ENCODE measurements at places on chromosomes 5 and 9.

GRCh38 chr9:129109537-129109903, 1.1 kb downstream of the CRAT start:
- DNase-seq: no peak

DNA sequence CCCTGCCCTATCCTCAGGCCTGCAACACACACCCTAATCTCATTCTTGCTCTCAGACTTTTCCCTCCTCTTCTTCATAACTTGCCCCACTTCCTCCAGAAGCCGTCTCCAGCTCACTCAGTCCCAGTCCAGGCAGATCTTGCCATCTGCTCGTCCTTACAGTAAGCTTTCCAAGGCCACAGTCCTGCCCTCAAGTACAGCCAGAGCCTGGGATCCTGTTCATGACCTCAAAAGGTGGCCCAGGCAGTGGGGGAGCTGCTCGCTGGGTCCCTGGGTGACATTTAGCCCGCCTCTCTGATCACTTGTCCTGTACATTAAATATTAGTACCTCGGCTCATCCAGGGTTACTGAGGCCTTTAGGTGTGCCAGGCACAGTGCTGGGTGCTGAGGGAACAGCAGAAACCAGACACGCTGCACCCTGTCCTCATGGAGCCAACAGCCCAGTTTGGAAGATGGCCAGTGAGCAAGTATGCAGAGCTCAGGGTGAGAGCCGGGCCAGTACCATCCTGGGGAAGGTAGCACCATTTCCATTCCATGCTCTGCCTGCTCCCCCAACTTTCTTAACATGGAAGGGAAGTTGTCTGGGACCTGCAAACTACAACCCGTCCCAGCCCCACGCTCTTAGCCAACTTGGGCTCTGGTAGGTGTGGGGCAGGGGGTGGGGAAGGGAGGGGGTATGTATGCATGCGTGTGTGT, 100.4 kb downstream of the C5orf15 start:
- DNase-seq: no peak

GRCh38 chr9:98994172-98995058, 50.7 kb downstream of the COL15A1 start:
- no peak for DNase-seq

DNA sequence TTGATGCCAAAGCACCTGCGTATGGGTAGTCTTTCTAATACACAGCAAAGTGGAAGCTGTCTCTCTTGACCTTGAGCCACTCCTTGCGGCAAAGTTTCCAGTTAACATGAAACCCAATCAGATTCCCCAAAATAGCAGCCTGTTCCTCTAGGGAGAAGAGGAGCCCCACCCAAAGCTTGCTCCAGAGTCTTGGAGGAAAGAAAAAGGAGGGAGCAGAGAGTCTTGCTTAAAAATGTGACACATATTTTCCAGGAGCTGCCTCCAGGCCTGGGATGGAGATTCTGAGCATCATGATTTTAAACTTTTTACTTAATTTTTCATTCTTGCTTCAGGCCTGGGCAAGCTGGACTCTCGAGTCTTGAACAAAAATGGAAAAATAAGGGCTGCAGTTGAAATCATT, 223.5 kb upstream of the TNC start:
- DNase-seq: no peak

DNA sequence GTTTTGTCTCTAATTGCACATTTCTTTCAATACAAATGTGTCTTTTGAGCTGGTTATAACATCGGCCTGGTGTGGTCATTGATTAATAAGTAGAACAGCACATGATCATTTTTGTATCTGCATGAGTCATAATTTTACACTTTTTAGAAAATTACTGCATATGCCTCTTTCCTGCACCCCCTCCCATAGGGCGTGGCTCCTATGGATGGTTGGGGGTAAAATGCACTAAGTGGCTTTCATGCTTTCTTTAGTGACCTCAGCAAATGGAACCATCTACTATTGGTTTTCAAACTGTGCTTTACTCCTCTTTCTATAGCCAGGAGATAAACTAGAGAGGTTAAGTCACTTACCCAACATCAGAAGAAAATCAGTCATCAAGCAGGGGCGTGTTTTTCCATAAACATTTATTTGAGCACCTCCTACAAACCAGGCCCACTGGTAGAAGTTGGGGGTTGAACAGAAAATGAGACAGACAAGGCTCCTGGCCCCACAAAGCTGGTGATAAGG, 3.8 kb downstream of the ANXA6 start:
- no peak for DNase-seq

- no peak for DNase-seq
These were observed 54.5 kb downstream of the GABBR2 start for GRCh38 chr9:98654247-98654646.

DNA sequence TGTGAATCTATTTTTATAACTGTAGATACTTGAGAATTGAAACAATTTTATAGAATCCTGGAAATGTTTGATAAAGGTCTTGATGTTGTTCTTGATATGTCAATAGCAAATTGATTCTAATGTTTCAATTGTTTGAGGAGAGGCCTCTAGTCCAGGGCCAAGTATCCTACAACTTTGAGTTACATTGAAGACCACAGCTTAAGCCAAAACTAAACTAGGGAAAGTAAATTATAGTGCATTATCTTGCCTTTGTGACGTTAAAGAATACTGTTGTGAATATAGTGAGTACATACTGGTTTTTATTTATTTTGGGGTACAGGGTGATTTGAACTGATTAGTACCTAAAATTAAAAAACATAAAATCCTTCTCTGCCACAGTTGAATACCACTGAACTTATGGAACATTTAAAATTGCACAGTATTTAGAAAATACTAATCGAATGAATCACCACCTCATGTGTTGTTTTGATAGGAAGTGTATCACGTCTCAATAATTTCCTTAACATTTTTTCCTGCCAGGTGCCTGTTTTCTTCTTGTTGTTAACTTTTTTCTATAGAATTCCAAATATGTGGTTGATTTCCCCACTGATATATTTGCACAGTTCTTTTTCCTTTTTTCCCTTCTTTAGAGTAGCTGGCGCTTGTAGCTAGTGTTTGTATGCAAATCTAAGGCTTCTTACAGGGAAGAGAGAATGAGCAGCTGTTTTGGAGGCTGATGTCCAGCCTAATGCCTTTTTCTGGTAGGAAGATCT, 12.5 kb downstream of the ARHGEF28 start:
- no peak for DNase-seq

- no peak for DNase-seq
These were observed 2.2 kb downstream of the BTNL3 start for GRCh38 chr5:180990882-180991242.

GRCh38 chr5:141559461-141559860, 59.3 kb downstream of the DIAPH1 start:
- no peak for DNase-seq

DNA sequence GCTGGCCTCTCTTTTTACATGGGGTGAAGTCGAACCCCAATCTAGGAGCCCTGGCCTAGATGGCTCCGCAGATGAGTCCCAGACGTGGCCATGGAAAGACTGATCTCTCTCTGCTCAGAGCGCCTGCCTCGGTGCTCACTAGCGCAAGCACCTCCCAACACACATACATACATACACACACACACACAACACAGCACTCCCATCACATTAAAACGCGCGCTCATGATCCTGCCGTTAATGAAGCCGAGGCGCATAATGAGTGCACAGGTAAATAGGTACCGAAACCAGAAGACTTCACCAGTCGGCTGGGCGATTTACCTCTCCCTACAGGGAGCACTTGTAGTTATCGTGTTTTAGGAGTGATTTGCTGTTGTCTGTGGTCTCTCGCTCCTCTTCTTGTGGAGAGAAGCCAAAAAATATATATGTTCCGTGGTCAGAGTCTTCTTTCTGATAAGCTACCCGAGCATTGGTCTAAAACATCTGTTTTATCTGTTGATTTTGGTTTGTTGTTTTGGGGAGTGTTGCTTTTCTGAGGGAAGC, 207.7 kb downstream of the MEF2C start:
- DNase-seq: no peak

- no peak for DNase-seq
These were observed 6.5 kb downstream of the GLIS3 start for GRCh38 chr9:4293293-4293941.

DNA sequence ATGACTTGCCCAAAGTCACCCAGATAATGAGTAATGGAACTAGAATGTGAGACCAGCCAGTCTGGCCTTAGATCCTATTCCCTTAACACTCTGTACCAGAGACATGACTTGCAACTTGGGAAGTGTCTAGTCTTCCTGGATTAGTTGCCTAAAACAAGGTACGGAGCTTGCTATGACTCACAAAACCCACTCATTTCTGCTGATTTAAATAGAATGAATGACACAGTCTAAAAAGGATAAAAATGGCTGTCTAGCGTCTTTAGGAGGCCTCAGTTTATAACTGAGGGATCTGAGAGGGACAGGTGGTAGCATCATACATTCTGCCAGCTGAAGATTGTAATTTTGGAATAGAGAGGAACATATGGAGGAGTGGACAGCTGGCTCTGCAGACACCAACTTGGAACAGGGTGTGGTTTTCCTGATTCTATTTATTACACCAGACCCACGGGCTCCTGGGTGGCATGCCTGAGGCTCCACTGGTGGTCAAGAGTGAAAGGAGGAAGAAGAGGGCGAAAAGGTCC, 62.7 kb downstream of the ABLIM3 start:
- DNase-seq: no peak

DNA sequence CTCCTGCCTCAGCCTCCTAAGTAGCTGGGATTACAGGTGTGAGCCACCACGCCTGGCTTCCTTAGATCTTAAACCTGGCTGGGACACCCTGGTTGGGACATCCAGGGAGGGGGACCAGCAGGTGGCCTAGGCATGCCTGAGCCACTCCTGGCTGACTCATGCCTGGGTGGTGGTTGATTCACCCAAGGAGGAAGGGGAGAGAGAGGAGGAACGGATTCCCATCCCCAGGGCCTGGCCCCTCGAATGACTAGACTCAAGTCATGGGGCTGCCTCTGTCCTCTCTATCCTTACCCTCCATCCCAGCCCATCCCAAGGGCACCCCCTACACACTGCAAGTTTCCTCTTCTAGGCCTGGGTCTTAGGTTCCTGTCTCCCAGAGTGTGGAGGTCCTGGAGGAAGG, 12.7 kb downstream of the EEIG1 start:
- DNase-seq: no peak

- no peak for DNase-seq
These were observed 30.7 kb downstream of the HRH2 start for GRCh38 chr5:175688352-175689146.

DNA sequence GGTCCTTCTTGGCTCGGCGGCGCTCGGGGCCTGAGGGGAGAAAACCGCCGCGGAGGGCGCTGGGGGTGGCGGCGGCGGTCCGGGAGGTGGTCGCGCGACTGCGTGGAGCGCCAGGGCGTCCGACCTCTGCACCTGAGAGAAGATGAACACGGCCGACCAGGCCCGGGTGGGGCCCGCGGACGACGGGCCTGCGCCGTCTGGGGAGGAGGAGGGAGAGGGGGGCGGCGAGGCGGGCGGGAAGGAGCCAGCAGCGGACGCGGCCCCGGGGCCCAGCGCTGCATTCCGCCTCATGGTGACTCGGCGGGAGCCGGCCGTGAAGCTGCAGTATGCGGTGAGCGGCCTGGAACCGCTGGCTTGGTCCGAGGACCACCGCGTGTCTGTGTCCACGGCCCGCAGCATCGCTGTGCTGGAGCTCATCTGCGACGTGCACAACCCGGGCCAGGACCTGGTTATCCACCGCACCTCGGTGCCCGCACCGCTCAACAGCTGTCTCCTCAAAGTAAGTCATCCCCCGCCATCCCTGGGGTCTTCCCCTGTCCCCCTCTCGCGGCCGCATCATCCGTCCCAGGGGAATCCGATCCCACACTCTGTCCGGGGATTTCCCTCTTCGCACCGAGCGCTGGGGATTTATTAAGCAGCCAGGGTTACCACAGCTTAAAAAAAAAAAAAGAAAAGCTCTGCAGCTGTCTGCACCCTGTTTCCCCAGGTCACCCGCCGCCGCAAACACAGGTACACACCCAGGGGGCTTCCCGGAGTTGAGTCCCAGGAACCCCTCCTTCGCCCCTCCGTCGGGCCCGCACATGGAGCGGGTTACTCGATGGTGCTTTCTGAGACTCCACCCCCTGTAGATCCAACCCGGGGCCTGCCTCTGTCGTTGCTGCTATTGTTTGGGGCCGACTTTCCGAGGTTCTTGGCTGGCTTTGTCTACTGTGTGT, at the start of gene GTF3C4:
Gene GTF3C4, plus strand, starts transcription at position 8 of the 935 bp plus-strand sequence. Its CDS starts 135 bp downstream, at position 143.
- no peak for DNase-seq

DNA sequence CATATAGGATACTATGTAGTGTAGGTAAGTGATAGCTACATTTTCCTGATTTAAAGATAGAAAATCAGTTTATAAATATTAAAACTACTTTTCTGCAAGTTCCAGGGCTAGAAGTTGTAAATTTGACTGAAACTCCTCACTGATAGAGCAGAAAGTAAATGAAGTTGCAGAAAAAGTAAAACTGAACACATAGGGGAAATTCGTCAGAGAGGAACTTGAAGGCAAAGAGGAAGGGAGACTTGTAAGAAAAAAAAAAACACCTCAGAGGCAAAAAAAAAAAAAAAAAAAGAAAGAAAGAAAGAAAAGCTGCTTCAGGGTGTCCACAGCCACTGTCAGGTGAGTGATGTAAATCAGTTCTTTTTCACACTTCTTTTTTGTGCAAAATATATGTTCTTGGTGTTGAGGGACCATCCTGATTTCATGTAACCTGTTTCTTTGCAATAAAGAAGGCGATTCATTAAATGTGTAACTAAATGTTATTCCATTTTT, 336.2 kb upstream of the ZNF462 start:
- DNase-seq: no peak

DNA sequence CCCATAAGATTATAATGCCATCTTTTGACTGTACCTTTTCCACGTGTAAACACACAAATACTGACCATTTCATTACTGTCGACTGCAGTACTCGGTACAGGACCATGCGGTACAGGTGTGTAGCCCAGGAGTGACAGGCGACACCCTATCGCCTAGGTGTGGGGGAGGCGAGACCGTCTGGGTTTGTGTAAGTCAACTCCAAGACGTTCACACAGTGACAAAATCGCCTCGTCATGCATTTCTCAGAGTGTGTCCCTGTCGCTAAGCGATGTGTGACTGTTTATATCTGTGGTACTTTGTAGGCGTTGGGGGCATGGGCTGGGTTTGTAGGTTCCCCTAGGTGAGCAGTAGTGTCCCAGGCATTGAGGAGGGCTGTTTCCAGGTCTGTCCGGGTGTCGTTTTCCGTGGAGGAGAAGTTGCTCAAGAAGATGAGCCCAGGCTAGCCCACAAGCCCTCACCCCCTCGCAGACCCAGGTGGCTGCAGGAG, 20.3 kb downstream of the NEK6 start:
- DNase-seq: no peak

DNA sequence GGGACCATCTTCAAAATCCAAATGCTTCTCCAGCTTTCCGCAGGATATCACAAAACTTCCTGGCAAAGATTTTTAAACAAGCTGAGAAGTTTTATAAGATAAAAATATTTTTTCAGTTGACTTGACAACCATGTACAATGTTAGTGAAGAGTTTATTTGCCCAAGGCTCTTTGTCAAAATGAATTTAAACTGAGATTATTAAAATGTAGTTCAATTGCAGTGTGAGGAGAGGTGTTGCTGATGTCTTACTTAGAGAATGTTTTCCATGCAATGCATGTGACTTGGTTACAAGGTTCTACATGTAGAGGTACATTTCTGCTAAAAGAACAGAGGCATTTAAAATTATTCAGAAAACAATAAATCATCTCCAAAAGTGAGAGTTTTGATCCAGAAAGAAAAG, 131.4 kb upstream of the MINAR2 start:
- DNase-seq: no peak

Measured in NCI-H1436 treated with DMSO at 0.1 percent for 48 hours (cell line).